NAMALWA (cell line): ENCODE measurements at places on chromosomes 11 and 22.

GRCh38 chr11:112652786-112653390, 308.3 kb upstream of the NCAM1 start:
- DNase-seq, result no peak

GRCh38 chr11:33874433-33874832, 17.4 kb downstream of the LMO2 start:
- no peak for DNase-seq

DNA sequence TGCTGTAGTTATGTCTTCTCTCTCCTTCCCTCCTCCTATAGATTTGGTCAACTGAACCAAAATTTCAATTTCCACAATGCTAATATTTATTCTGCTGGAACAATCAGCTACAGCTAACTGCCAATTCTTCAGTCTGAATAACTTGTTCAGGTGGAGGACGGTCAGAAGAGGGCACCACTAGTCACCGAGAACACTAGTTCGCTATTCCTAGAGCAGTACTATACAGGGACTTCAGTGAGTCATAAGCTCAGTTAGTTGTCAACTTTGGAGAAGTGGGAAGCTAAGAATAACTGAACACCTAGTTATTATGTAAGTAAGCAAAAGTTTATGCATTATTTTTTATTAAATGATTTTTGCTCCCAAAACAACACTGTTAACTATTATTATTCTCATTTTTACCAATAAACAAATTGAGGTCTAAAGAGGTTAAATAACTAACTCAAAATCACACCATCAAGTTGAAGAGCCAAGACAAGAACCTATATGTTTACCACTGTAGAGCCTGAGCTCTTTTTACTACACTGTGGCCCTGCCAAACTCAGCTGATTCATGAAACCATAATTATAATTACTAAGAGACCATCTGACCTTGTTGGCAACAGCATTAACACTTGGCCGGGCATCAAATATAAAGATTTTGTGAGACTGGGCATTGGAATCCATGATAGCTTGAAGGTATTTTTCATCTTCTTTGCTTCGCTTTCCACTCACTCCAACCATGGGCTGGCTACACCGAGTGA, 59.0 kb downstream of the CEP57 start:
- DNase-seq, result peak; percentile 47

DNA sequence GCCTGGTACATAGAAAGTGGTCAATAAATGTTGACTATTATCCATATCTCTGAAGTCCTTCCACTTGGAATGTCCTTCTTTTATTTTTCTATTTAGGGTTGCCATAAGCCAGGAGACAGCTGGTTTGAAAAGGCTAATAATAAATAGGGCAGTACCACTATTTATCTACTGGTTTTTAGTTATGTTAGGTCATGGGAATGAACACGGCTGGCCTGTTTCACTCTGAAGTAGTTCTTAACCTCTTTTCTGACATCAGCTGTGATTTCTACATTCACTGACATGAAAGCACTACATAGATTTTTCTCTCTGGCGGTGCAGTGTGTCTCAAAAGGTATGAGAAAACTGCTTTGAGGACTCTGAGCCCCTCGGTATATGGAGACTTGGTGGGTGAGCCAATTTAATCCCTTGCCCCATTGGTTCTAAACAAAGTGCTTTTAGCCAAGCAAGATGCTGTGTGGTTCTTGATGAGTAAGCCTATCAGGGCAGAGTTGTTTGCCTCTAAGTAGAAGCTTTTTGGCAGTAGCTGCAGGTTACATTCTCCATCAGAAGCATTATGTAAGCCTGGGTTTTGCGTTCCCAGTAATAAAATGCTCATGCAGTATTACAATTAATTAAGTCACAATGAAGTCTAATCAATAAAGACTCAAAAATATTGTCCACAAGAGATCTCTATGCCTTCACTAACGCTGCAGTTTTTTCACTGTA, 48.7 kb upstream of the APOA1 start:
- no peak for DNase-seq

DNA sequence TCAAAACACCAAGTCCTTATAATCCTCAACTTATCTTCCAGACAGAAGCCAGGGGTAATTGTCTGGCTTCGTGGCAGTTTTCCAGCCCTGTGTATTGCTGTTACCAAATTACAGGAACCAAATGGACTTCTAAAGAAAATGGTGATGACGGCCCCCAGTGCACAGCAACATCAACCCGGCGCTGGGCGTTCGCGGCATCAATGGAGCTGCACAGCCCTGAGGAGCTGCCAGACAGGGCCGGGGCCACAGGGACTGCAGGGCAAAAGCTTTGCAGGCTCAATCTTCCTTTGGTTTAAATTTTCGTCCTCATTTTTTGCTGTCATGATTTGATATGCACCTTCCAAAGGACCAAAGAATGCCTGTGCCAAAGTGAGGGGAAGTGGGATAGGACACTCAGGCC, 292.5 kb downstream of the BRD1 start:
- DNase-seq, result no peak

GRCh38 chr11:60831143-60831500, 10.8 kb upstream of the CCDC86 start:
- peak; percentile 86 for DNase-seq

- no peak for DNase-seq
Observed at GRCh38 chr22:23356094-23356493, 175.8 kb downstream of the BCR start.

GRCh38 chr11:27118949-27119348, 78.3 kb downstream of the BBOX1 start:
- DNase-seq, result no peak

- no peak for DNase-seq
Observed at GRCh38 chr11:34302046-34302921, 55.5 kb downstream of the ABTB2 start.

DNA sequence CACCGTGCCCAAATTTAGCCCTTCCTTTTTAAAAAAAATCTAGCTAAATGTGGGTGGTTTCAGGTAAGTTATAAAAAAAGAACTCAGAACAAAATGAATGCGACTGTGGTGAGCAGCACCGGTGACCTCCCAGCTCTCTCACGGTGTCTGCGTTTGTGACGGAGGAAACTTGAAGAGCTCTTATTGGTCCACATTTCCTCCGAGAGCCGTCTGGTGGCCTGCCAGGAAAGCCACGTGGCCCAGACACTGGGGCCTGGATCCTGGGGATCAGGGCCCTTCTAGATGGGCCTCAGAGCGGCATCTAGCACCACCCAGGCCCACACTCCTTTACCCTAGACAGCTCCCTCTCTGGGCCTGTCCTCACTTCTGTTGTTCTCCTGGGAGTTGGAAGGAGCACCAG, 39.5 kb downstream of the B3GAT1 start:
- DNase-seq, result no peak
